ENCODE measurements at places on chromosomes 16 and 17.

- peak; percentile 16 for DNase-seq
These were observed 14.8 kb upstream of the GRIN2A start for GRCh38 chr16:10196999-10197398.

DNA sequence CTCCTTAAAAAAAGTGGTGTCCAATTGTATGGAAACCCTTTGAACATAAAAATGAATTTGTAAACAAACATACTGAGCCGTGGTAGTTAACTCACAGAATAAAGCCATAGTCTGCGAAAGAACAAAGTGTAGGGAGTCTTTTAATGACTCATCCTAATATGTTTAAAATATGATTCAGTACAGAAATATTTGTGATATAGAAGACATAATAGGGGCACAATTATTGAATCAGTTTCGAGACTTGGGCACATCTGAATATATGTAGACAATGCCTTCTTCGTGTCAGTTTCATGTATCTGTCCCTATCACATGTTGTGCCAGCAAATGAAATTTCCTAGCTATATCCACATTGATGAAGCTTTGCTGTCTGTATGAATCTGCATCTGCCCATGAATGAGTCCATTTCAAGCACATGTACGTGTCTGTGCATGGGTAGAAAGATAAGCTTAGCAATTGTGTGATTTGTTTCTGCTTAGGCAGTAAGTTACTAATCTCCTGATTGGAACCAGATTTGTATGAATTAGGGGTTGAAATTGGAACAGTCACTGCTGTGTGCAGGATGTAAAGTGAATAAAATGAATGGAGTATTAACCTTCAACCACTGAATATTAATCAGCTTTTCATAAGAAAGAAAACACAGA lies 112.5 kb upstream of the SOX9 start:
- DNase-seq: no peak

DNA sequence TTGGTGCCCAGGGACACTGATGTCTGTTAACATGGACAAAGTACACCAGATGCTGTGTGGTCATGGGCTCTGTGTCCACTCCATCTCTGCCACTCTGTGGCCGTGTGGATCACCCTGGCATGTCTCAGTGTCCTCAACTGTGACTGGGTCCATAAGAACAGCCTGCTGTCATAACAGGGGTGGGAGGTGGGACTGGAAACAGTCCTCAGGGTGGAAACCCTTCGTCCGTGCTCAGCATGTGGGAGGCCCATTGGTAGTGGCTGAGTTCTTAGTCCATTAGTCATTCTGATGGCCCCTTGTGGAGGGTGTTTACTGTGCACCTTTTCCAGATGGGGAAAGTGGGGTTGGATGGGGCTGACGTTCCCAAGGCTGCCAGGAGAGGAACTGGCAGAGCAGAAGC lies 12.8 kb downstream of the FLYWCH2 start:
- DNase-seq: no peak

GRCh38 chr16:83336603-83337002 lies 471.2 kb upstream of the HSBP1 start:
- no peak for DNase-seq

DNA sequence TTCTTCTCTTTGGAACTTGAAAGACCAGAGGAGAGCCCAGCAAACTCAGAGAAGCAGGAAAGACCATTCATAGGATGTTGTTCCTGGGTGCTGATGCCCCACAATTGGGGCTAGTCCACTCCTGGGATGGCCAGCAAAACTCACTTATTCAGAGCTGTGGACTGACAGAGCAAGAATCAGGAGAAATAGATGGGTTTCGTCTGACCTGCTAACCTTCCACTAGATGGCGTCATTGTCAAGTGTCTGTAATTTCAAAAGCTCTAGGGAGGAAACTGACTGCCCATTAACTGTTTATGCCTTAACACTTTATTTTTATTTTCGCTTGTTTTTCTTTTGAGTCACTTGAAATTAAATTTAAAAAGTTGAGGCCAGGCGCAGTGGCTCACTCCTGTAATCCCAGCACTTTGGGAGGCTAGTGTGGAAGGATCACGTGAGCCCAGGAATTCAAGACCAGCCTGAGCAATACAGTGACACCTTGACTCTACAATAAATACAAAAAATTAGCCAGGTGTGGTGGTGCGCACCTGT lies 28.7 kb upstream of the MILR1 start:
- peak; percentile 64 for DNase-seq

- no peak for DNase-seq
These were observed 5.2 kb upstream of the TMEM235 start for GRCh38 chr17:78226055-78226758.

GRCh38 chr16:78605548-78606101 lies 506.2 kb downstream of the WWOX start:
- no peak for DNase-seq

GRCh38 chr17:57735707-57736106 lies 9.4 kb downstream of the CCDC182 start:
- DNase-seq: no peak

DNA sequence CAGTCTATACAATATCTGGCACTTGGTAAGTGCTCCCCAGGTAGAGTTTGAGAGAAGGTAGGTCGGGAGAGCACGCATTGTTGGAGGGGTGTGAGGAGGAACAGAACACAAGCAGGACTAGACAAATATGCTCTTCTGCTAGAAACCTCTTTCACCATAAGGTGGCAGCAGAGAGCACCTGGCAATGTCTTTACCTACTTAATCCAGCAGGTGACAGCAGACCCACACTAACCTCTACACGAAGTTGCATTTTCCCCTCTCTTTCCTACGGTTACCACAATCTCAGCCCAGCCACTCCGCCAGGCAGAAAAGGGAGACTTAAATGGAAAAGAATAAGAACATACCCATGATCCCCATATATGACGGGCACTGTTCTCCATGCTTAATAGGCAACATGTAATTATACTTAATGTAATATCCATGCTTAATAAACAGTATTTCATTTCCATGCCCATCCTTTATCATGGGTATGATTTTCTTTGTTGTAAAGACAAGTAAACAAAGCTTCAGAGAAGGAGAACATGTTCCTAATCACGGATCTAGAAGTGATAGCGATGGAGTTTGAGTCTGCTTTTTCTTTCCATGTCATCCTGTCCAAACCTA lies 55.1 kb upstream of the CCL2 start:
- DNase-seq: peak; percentile 95

DNA sequence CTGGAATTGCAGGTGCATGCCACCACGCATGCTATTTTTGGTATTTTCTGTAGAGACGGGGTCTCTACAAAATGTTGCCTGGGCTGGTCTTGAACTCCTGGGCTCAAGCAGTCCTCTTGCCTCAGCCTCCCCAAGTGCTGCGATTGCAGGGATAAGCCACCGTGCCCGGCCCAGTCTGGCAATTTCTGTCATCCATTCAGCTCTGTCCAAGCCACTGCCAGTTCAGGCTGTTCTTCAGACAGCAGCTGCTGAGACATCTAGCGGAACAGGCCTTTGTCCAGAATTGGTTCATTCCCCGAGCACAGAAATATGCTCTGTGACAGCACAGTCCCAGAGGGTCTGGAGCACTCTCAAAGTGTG lies 5.4 kb downstream of the SLC47A1 start:
- no peak for DNase-seq

DNA sequence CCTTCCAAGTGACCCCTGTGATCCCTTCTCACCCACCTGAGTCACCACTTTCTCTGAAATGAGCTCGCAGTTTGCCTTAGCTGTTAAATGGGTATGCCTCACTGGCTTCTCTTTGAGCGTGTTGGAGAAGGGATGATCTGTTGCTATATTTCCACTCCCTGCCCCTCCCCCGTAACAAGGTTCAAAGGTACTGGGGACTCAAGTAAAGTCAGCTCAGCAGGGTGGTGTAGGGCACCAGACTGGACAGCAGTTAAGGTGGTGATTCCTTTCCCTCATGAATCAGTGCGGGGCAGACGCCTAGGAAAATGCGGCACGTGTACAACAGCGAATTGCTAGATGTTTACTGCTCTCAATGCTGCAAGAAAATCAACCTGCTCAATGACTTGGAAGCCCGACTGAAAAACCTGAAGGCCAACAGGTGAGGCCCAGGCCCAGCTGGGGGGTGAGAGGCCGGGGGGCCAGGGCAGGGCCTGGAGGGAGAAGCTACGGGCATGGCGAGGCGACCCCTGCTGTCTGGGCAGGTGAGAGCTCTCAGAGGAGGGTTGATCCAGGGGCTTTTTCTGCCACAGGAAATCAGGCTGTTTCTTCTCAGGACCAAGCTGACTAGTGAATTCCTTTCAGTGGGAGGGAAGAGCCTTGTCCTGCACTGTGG lies 130.3 kb downstream of the RAB11FIP4 start:
- DNase-seq: no peak

GRCh38 chr17:12107905-12108304 lies 87.2 kb downstream of the MAP2K4 start:
- no peak for DNase-seq

DNA sequence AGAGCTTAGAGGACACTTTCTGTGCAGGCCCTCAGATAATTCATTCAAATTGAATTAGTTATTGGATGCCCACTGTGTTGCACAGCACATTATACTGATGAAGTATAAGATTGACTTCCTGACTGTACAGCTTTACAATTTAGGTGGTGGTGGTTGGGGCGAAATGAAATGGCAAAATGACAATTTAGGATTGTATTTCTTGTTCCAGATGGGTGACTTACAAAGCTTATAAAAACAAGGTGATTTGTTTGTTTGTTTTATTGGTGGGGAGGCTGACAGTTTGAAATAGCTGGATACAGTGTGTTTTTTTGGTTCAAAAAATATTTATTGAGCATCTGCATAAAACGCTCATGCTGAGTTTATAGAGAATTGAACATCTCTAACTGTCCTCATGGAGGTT lies 1.6 kb downstream of the MAP2K4 start:
- DNase-seq: no peak

DNA sequence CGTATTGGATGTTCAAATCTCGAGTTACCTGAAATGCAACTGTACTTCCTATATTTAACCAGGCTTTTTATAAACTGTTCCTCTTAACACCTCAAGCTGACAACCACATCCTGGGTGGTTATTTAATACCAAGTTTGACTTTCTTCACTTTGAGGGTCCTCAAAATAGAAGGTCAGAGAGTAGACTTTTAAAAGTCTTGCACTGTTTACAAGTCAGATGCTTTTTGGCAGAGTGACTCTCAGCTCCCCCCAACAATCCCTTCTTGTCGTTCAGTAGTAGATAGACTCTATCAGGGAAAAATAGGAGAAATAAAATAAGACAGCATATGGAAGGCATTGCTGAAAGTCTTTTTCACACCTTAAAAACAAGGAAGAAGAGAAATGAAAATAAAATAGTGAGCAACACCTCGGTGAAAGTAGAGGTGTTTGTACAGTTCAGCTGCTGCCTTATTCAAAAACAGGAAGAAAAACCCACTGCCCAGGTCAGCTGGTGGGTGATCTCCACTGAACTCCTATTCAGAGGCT lies 650.4 kb downstream of the WWOX start:
- DNase-seq: no peak

DNA sequence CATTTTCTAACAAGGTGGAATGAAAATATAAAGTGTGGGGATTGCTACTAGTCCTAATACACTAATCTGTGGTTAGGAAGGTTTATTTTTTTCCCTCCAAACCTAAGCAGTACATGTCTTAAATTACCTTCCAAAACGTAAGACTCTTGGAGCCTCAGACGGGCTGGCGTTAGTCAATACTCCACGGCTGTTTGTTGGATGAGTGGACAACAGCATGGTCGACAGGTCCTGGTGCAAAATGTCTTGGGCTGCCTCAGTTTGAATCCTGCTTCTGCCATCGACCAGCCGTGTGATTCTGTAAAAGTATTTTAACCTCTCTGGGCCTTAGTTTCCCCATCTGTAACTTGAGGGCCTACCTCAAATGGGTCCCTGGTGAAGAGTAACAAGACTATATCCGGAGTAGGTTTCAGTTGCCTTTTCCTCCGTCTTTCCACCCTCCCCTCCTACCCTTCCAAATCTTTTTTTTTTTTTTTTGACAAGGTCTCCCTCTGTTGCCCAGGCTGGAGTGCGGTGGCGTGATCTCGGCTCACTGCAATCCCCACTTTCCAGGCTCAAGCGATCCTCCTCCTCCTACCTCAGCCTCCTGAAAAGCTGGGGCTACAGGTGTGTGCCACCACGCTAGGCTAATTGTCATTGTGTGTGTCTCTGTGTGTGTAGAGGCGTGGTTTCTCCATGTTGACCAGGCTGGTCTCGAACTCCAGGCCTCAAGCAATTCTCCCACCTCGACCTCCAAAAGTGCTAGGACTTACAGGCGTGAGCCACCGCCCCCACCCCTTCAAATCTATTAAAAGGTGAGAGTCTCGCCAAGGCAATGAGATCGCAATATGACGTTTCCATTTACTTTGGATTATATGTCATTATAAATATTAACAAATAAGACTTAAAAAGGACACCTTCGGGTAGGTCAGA lies 5.8 kb downstream of the SCGB1C2 start:
- DNase-seq: no peak

GRCh38 chr16:55592306-55592705 lies 25.8 kb downstream of the CAPNS2 start:
- DNase-seq: peak; percentile 41

GRCh38 chr16:82509691-82510430 lies 116.9 kb upstream of the CDH13 start:
- no peak for DNase-seq

DNA sequence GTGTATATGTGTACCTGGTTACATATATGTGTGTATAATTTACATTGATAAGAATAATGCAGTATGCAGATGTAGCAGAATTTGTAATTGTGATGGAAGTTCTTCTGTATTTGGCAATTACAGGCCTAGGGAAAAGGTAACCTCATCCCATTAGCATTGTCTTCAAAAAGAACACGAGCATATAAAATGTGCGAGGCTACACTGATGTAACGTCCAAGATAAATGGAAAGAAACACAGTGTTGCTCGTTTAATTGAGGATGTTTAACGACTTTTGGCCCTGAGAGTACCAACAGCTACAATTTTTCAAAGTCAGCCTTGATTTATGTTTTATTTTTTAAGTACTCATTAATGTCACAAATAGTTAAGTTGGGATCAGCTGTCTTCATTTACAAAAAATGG lies 703.5 kb upstream of the RBFOX1 start:
- no peak for DNase-seq

GRCh38 chr16:77849646-77850258 lies 61.4 kb downstream of the VAT1L start:
- DNase-seq: no peak

DNA sequence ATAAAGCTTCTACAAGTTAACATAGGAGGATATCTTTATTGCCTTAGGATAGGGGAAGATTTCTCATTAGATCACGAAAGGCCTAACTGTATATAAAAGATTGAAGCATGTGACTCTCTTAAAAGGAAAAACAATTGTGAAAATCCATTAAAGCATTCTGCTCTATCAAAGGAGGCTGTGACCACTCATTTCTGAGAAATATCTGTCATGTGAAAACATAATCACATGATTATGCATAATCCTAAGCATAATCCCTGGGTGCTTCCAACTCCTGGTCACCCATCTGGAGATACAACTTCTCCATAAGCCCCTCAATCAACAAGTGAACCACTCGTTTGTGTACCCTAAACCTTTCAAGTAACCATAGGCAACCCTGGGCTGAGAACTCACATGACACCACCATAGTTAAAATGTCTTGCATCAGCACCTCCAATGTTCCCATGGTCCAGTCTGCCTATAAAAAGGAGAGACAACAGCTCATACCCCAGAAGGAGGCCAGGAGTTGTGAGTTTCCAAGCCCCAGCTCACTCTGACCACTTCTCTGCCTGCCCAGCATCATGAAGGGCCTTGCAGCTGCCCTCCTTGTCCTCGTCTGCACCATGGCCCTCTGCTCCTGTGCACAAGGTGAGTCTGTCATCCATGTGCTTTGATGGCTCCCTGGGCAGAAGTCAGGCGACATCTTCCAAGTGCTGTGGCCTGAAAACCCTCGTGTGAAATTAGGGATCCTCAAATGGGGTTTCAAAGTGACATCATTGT lies at the start of gene CCL18:
TSS of gene CCL18 (plus strand) at position 487 of the 756 bp plus-strand sequence. CDS start at position 558, 71 bp downstream.
- no peak for DNase-seq

- DNase-seq: peak; percentile 57
These were observed 892 bp downstream of the ABCC1 start for GRCh38 chr16:15950161-15950854.

Measured in suppressor macrophage (primary cell).